ENCODE measurements at places on chromosomes 1 and 21. TPM values are rescaled to one million over a fixed set of nuclear protein-coding genes. Genes with fewer than 3 reads are reported as not detected.

The RBM34 gene
- 108 TPM for total RNA-seq

The SPATA45 gene
- total RNA-seq = 0.51 TPM

The MFSD2A gene
- total RNA-seq = 7.5 TPM

The CD1C gene
- total RNA-seq = not detected

DNA sequence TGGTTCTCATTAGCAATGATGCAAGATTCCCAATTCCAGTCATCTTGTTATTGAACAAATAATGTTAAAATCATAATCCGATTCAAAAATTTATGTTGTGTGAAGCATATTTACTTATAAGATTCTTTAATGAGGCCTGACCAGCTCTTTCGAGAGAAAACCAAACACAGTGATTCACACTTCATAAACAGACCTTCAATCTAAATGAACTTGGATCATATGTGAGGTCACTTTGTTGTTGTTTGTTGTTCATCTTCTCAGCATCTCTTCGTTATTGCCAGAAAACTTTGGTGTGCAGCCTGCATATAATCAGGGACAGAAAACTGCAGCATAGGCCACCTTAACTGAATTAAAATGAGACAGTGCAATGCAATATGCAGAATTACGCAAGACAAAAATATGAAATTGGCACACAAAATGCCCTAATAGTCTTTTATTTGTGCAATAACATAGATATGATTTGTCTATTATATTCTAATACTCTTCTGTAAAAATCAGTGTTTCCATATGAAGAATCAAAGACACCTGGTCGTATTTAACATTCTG lies 30.1 kb downstream of the NCAM2 start:
- no peak for DNase-seq

DNA sequence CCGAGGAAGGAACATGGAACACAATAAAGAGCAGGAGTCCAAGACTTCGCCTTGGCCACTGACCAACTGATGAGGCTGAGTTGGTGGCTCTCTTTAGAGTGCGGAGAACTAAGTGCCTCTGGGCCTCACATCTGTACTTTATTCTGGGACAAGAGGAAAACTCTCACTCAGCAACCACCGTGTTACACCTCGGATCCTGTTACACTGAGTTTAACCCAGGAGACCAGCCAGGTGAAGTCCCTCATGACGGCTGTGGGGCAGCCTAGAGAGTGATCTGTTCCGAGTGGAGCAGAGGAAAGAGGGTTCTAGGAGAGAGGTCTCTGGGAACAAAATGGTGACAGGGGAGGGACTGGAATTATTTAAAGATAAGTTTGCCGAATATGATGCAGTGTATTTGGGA lies 33.5 kb upstream of the AGL start:
- no peak for DNase-seq

Measured in activated CD4-positive, alpha-beta memory T cell treated with anti-CD3 and anti-CD28 coated beads for 36 hours (primary cell).